ENCODE measurements at places on chromosomes 4 and X.
A peak's percentile ranks its signal among the peaks of the same experiment; 100 is the strongest.

DNA sequence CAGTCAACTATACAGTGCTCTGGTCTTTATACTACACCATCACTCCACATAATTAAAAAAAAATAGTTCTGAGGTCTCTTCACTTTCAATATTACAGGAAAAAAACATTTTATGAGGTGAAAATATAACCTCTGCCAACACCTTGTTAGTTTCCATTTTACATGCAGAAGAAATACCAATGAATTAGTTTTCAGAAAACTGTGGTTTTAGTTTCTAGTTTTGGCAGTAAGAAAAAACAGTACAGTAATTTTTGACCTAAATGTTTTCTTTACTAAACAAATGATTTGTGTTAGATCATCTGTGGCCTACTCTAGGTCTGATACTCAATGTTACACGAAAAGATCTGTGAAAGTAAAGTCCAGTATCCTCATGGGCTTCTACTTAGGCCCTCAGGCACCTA is 10.0 kb downstream of the SULT1E1 start:
- no peak overlapping the region for H3K27ac ChIP-seq
- H3K36me3 ChIP-seq: no peaks in the 10 kb centered on the region
- H3K4me3 ChIP-seq: no peak overlapping the region
- no peaks in the 10 kb centered on the region for H3K27me3 ChIP-seq
- no peaks in the 10 kb centered on the region for H3K4me1 ChIP-seq
- DNase-seq: no peak

GRCh38 chr4:118910221-118910620 is 21.6 kb downstream of the SYNPO2 start:
- H3K36me3 ChIP-seq: no peaks in the 10 kb centered on the region
- no peaks in the 10 kb centered on the region for H3K4me1 ChIP-seq
- H3K27me3 ChIP-seq: no peaks in the 10 kb centered on the region
- no peak overlapping the region for H3K27ac ChIP-seq

- no peaks in the 10 kb centered on the region for H3K4me1 ChIP-seq
- H3K4me3 ChIP-seq: no peak overlapping the region
- no peaks in the 10 kb centered on the region for H3K27me3 ChIP-seq
- no peak overlapping the region for H3K27ac ChIP-seq
- no peak for DNase-seq
Observed at GRCh38 chr4:154452798-154453346, 38.7 kb downstream of the DCHS2 start.

- no peak overlapping the region for H3K27ac ChIP-seq
- H3K4me3 ChIP-seq: no peak overlapping the region
- H3K27me3 ChIP-seq: peaks cover 67% of the 10 kb centered on the region
- no peak for DNase-seq
- H3K36me3 ChIP-seq: no peaks in the 10 kb centered on the region
Observed at GRCh38 chr4:122824616-122825015, 2.0 kb upstream of the FGF2 start.

GRCh38 chr4:36288731-36289426 is 7.5 kb downstream of the DTHD1 start:
- H3K27ac ChIP-seq: no peak overlapping the region
- H3K36me3 ChIP-seq: no peaks in the 10 kb centered on the region
- no peak for DNase-seq
- H3K27me3 ChIP-seq: no peaks in the 10 kb centered on the region

GRCh38 chr4:24315056-24315455 is 269.3 kb downstream of the DHX15 start:
- H3K36me3 ChIP-seq: no peaks in the 10 kb centered on the region
- no peak overlapping the region for H3K4me3 ChIP-seq
- no peak overlapping the region for H3K27ac ChIP-seq
- DNase-seq: no peak
- no peaks in the 10 kb centered on the region for H3K4me1 ChIP-seq

DNA sequence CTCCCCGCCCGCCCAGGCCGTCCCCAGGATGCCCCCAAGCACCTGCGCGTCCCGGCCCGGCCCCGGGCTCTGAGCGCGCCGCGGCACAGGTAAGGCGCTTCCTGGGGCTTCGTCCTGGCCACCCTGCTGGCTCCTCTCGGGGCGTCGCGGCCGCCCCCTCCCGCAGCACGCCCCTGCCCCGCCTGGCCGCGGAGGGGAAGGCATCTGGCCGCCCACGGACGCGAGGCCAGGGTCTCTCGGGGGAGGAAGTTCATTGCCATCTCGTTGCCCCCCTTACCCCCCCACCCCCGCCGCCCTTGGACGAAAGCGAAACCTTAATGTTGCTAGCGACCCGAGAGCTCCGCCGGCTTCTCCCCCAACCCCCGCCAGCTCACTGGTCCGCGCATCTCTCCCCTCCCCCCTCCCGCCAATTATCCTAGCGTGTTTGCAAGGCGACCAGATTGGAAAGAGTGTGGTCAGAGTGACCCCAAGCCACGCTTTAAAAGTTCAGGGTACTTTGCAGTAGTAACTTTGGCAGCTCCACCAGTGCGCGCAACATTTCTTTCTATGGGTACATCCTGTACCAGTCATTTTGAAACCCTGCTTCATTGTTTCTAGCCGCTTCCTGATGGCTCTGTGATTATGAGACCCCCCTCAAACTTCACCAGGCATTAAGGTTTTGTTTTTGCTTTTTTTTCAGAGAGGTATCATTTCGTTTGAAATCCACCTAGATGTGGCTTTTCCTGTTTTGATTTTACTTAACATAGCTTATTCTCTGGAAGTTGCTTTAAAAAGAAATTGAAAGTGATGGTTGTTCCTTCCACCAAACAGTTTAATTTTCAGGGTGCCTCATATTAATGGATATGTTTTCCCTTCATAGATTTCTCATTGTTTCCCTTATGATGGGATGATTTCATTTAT is 626 bp downstream of the TBC1D1 start:
- no peaks in the 10 kb centered on the region for H3K36me3 ChIP-seq
- peak overlapping the region; percentile 71 for H3K4me3 ChIP-seq
- peaks cover 21% of the 10 kb centered on the region for H3K4me1 ChIP-seq
- DNase-seq: peak; percentile 41
- H3K27me3 ChIP-seq: peaks cover 16% of the 10 kb centered on the region
- peak overlapping the region; percentile 79 for H3K27ac ChIP-seq

DNA sequence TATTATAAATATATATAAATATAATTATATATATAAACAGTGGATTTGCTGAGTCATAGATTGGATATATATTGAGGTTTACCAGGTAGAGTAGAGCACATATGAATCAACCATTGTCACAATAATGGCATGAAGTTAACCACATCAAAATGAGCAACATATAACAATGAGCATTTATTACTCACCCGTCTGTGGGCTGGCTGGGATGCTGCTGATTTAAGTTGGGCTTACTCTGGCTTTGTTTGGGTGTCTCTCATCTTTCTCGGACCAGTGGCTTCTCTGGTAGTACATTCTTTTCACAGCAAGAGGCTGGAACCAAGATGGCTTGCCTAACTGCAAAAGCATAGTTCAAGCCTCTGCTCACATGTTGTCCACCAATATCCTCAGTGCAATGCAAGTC is 111.7 kb upstream of the TAPT1 start:
- no peak overlapping the region for H3K27ac ChIP-seq
- no peaks in the 10 kb centered on the region for H3K36me3 ChIP-seq
- H3K4me1 ChIP-seq: no peaks in the 10 kb centered on the region
- H3K4me3 ChIP-seq: no peak overlapping the region
- DNase-seq: no peak

DNA sequence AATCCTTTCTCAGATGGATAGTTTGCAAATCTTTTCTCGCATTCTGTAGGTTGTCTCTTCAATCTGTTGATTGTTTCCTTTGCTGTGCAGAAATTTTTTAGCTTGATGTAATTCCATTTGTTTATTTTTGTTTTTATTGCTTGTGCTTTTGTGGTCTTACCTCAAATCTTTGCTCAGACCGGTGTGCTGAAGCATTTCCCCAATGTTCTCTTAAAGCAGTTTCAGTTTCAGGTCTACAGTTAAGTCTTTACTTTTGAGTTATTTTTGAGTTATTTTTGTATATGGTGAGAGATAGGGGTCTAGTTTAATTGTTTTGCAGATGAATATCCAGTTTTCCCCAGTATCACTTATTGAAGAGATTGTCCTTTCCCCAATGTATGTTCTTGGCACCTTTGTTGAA is 18.2 kb upstream of the SLC25A14 start:
- no peaks in the 10 kb centered on the region for H3K36me3 ChIP-seq
- H3K27ac ChIP-seq: no peak overlapping the region
- no peaks in the 10 kb centered on the region for H3K4me1 ChIP-seq

DNA sequence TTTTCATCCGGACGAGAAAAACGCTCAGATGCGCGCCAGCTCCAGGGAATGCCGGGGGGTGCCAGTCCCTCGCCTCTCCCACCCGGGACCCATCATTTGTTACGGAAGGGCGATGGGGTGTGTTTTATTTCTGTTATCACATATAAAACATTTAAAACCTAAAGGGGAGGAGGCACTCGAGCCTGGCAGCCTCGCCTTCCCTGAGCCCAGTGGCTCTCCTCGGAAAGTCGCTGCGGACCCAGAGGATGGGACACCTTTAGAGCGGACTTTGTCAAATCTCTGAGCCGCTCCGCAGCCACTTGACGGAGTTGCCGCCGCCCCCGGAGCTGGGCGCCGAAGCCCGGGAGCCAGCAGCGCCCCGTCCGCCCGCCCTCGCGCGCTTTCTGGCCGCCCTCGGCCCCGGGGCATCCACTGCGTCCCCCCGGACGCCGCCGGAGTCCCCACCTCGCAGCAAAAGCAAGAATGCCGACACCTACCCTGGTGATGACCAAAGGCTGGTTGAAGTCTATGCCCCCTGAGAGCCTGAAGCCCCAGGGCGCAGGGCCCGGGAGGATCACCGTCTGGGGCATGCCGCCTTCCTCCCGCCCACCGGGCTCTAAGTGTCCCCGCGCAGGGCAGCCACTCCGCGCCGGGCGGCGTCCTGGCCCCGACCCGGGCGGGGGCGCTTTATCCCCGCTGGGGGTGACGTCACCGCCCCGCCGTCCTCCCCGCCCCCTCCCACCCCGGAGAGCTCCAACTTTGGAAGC is at the start of gene PDLIM3:
TSS of gene PDLIM3 (minus strand) at position 642 of the 746 bp plus-strand sequence. CDS start at position 569, 73 bp downstream.
- H3K4me1 ChIP-seq: no peaks in the 10 kb centered on the region
- no peak within 1 kb of the TSS for H3K27ac ChIP-seq
- no peak for DNase-seq
- H3K36me3 ChIP-seq: no peaks in the 10 kb centered on the region
- peak within 1 kb of the TSS; percentile 12 for H3K4me3 ChIP-seq

DNA sequence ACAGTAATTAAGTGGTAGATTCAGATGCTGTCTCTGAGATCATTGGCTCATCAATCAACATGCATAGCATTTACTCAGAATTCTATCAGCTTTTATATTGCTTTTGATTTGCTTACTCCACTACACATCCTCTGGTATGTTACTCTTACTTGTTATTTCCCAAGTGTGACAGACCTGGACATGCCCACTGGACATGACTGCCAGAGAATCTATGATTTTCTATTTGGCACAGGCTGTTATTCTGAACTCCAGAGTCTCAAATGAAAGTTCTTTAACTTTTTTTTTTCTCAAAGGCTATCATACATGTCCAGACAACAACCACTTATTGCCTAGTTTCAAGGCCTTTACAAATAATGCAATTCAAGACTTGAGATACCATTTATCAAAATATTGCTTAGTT is 116.1 kb upstream of the ARHGAP24 start:
- no peaks in the 10 kb centered on the region for H3K4me1 ChIP-seq
- H3K27me3 ChIP-seq: no peaks in the 10 kb centered on the region
- no peak for DNase-seq
- no peak overlapping the region for H3K27ac ChIP-seq

- no peaks in the 10 kb centered on the region for H3K27me3 ChIP-seq
- H3K4me1 ChIP-seq: no peaks in the 10 kb centered on the region
- DNase-seq: peak; percentile 14
- H3K27ac ChIP-seq: no peak overlapping the region
Observed at GRCh38 chrX:72245461-72246089, 6.7 kb upstream of the ERCC6L start.

DNA sequence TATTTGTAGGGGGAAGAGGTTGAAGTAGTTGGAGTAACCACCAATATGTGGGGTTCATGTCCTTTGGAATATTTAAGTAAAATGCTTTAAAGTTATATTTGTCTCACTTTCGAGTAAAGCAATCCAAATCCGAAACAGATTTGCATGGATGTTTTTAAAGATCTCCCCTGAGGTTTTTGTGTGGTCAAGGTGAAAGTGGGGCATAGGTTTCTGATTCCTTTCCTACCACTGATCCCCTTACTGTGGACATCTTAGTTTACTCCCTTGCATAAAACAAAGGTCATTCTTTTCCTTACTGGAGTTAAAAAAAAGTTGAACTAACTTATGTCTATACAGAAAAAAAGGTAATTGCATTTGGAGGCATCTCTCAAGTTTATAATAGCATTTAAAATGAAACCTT is 71.9 kb upstream of the PHOX2B start:
- DNase-seq: no peak
- H3K4me3 ChIP-seq: no peak overlapping the region
- no peak overlapping the region for H3K27ac ChIP-seq
- H3K36me3 ChIP-seq: no peaks in the 10 kb centered on the region
- no peaks in the 10 kb centered on the region for H3K4me1 ChIP-seq

DNA sequence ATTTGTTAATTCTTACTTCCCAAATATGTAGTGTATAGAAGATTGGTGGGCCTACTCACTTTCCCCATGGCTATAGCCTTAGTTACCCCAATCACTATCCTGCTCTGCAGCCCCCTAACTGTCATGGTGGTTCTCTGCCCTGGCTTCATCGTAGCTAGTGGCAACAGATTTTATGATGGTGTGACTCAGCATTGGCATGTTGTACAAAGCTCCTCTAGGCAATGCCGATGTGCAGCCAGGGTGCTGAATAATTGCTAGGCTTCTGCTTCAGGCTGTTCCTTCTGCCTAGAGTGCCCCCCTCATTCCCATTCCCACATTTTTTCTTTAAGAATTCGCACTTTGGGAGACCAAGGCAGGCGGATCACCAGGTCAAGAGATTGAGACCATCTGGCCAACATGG is 35.2 kb downstream of the AFF2 start:
- H3K4me3 ChIP-seq: no peak overlapping the region
- DNase-seq: no peak
- no peaks in the 10 kb centered on the region for H3K27me3 ChIP-seq
- H3K36me3 ChIP-seq: no peaks in the 10 kb centered on the region
- H3K4me1 ChIP-seq: no peaks in the 10 kb centered on the region
- no peak overlapping the region for H3K27ac ChIP-seq

DNA sequence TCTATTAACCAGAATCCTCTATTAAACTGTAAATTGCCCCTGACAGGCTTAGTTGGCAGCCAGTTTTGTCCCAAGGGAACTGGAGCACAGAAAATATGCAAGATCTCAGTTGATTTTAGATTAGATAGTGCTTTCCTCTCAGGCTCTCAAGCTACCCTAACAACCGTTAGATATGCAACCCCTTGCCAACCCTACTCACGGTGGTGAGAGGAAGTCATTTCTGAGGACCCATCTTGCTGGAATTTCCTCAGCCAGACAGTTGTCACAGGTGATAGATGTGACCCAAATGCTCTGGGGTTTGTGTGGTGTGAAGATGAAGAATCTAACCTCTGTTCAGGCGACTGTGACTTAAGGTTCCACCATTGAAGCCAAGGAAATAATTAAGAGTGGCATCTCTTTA is 447.1 kb downstream of the MID1IP1 start:
- no peaks in the 10 kb centered on the region for H3K4me1 ChIP-seq
- H3K27me3 ChIP-seq: no peaks in the 10 kb centered on the region
- H3K4me3 ChIP-seq: no peak overlapping the region
- no peak overlapping the region for H3K27ac ChIP-seq
- H3K36me3 ChIP-seq: no peaks in the 10 kb centered on the region

- H3K36me3 ChIP-seq: no peaks in the 10 kb centered on the region
- H3K4me3 ChIP-seq: no peak overlapping the region
- DNase-seq: no peak
- no peaks in the 10 kb centered on the region for H3K4me1 ChIP-seq
- H3K27me3 ChIP-seq: no peaks in the 10 kb centered on the region
- H3K27ac ChIP-seq: no peak overlapping the region
Observed at GRCh38 chr4:122687531-122688061, 44.9 kb upstream of the BBS12 start.

Data from thymus (tissue), 14 donors.